Inflammatory macrophage treated with lipopolysaccharide for 1 hour (primary cell): ENCODE measurements at places on chromosomes 12 and 14.

- DNase-seq = no peak
Measured at GRCh38 chr14:24889843-24890242, 160.1 kb downstream of the STXBP6 start.

- no peak for DNase-seq
Measured at GRCh38 chr12:39581592-39581991, 38.0 kb downstream of the ABCD2 start.

DNA sequence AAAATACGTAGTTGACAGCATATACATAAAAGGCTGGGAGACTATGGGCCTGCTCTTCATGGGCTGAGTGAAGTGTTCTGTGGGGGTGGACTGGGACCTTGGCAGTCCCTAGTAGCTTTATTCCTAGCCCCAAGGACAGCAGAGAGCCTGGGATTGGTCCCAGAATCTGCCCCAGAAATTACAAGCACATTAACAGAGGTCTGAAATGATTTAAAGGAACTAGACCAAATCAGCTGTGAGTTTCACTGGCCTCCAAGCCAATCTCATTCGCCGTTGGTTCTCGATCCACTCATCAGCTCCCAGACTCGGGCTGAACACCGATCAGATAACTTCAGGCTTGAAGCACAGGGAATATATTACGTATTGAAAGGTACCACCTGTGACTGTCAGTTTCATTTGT, 77.0 kb upstream of the PSMC1 start:
- DNase-seq = no peak

GRCh38 chr12:118098401-118098800, 5.4 kb downstream of the VSIG10 start:
- no peak for DNase-seq

- peak; percentile 90 for DNase-seq
Measured at GRCh38 chr12:89333564-89334252, 18.6 kb downstream of the DUSP6 start.

DNA sequence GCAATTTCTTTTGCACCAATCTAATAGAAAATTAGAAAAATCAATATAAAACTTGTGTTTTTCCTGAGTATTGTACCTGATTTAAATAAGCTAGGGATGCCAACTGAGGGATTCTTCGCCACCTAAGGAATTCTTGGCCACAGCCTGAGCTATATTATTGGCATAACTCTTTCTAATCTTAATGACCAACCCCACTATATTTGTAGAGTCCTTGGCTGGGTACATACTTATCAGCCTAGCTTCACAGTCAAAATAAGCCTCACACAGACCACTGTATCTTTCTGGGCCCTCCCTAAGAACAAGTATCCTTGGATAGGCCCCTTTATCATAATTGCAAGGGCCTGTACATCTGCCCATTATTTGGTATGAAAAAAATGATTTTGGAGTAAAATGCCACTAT, 247.1 kb downstream of the DUSP6 start:
- DNase-seq = no peak

DNA sequence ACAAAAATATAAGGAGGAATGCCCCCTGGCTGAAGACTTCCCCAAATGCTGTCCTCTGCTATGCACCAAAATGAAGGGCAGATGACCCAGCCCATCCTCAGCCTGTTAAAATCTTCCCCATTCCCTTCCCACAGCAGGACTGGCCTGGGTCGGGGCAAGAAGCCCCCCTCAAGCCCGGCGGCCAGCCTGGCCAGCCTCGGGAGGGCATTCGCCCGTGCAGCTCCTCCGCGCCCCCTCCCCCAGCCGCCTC, 413 bp downstream of the RARG start:
- no peak for DNase-seq

GRCh38 chr14:99831903-99832685, 38.9 kb downstream of the EML1 start:
- DNase-seq = no peak

GRCh38 chr12:3571724-3572123, 80.7 kb downstream of the PRMT8 start:
- no peak for DNase-seq

DNA sequence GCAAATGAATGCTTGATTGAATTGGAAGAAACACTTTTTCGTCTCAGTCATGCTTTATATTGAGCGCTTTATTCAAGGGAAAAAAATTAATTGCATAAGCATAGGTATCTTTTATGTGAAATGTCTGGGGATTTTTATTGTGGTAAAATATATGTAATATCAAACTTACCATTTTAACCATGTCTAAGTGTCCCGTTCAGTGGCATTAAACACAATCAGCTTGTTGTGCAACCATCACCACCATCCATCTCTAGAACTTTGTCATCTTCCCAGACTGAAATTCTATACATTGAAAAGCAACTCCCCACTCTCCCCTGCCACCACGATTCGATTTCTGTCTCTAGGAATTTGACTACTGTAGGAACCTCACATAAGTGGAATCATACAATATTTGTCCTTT, 39.8 kb downstream of the PHLDA1 start:
- no peak for DNase-seq

- no peak for DNase-seq
Measured at GRCh38 chr12:3928538-3929184, 55.5 kb upstream of the PARP11 start.

DNA sequence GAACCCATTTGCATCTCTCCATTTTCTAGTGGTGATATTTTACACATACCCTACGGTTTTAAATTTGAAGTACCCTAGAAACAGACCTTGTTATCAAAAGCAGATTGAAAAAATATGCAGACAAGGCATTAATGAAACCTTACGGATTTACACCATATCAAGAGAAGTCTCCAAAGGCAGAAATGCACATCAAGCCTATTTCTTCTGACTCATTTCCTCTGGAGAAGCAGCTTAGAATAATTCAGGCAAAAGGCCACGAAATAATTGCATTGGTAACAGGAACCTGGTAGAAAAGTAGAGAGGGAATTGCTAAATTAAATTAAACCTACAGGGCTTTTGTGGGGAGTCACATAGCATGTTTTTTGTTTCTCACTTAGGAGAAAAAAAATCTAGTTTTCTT, 34.7 kb downstream of the KICS2 start:
- DNase-seq = peak; percentile 60

DNA sequence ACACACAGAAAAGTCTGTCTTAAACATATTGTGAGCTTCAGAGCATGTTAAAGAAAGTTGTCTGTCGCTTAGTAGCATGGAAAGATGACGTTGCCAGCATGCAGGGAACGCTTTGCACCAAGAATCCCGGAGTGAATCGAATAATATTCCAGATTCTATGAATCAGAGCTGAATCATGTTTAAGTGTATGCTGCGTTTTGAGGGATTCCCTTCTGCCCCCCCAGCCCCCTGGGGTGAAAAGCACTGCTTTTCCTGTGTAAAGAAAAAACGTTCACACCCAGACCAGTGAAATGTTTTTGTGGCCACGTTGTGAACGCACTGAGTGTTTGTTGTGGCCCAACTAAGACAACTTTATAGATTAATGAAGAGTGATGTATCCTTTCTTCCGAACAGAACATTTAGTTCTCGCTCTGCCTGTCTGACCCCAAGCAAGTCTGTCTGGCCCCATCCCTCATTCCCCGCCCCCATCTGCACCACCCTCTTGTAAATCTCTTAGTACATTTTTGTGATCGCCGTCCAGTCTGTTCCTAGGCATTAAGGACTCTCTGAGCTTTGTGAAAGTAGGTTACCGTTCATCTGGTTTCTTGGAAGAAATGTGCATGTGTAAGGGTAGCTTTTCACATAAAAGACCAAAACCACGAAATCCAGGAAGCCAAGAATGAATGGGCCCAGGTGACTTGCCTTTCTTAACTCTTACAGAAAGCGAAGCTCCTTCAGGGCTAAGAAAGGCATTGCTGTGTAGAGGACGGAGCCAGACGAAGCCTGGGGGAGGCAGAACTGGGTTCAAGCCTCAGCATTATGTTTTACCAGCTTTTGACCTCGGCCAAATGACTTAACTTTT, 103.0 kb downstream of the SAMD4A start:
- DNase-seq = no peak

DNA sequence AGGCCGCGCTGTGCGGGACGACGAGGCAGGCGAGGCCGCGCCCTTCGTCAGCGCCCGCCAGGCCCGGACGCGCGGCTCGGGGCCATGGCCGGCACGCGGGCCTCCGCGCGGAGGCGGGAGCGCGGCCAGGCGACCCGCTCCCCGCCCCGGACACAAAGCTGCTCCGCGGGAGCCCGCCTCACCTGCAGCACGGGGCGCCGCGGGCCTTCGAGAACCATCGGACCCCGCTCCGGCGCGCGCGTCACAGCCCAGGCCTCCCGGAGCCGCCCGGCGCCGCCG, 342 bp downstream of the DICER1 start:
- no peak for DNase-seq

DNA sequence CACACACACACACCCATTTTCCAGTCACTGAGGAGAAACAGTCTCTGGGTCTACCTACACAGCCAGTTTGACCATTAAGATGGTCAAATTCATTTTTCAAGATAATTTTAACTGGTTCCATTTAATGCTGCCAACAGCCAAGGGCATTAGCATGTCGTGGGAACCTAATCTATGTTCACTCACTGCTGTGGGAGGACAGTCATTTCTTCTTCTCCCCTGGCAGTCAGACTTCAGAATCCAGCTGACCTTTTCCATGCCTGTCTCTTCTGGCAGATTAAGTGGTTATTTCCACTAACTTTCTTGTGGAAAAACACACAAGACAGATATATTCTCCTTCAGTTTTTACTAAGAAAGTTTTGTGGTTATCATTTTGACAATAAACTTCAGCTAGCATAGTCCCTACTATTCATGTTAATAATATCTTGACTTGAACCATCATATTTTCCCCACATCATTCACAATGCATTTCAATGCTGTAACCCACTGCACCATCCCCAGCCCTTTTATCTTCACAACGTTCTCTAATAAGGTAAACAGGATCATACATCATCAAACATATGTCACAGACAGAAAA, 82.2 kb downstream of the DAD1 start:
- DNase-seq = no peak

DNA sequence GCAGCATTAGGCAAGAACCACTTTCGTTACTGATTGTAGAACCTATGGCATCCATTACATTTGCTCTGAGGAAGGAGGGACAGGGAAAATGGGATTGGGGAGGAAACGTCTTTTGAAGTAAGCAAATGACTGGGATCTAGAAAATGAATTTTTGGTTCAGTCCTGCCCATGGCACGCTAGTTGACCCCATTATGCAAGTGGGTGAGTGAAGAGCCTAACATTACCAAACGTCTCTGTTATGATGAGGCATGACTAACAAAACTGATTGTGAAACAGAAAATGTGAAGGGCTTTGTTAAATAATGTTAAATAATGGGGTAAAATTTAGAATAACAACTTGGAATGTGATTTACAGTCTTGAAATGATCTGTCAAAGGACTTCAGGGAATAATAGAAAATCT, 38.9 kb downstream of the CPSF2 start:
- peak; percentile 75 for DNase-seq

- no peak for DNase-seq
Measured at GRCh38 chr14:49220492-49220891, 365.7 kb downstream of the RPS29 start.

GRCh38 chr14:21108791-21109190, 7.9 kb downstream of the TMEM253 start:
- no peak for DNase-seq

DNA sequence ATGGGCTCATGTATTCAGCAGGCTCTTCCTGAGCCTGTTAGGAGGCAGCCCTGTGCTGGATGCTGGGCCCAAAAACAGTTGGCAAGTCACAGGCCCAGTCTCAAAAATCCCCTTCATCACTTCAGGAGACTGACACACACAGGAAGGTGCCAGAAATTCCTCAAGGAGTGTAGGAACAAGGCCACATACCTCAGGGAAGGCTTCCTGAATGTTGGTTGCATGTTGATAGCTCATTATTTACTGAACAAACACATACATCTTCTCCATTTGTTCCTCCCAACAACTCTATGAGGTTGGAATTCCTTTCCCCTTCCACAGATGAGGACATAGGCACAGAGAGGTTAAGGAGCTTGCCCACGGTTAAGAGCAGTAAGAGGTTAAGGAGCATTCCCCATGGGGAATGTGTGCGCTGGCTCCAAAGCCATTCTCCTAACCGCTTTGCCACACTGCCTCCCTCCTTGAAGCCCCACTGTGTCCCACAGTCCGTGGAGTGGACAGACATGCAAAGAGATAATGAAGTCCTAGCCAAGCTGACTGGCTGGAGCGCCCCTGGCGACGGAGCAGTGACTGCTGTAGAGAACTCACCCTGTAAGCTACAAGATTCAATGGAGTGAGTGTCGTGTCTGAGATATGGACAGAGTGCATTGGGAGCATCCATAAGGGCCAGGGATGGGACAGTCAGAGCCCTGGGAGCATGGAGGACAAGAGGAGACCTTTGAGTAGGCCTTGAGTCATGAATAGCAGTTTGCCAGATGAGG, 3.3 kb downstream of the HHIPL1 start:
- no peak for DNase-seq

- DNase-seq = peak; percentile 66
Measured at GRCh38 chr14:32254952-32255679, 52.0 kb upstream of the RNU6-8 start.

DNA sequence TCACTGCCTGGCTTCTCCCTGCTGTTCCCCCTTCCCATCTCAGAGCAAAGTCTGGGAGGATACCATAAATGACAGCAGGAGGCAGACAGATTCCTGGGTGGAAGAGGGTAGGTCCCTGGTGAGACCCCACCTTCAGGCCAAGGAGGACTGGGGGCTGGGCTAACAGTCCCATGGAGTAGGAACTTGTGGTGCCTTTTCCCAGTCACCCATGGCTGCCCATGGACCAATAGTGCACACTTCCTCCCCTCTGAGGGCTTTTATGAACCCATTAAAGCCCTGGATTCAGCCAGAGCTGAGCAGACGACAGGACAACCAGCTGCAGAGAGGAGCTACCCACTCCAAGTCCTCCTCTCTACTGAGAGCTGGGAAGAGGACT, 36.6 kb upstream of the OR5AU1 start:
- DNase-seq = no peak

- no peak for DNase-seq
Measured at GRCh38 chr12:122117979-122118378, 39.4 kb downstream of the MLXIP start.

GRCh38 chr14:104072586-104072985, 12.9 kb upstream of the ASPG start:
- DNase-seq = no peak

DNA sequence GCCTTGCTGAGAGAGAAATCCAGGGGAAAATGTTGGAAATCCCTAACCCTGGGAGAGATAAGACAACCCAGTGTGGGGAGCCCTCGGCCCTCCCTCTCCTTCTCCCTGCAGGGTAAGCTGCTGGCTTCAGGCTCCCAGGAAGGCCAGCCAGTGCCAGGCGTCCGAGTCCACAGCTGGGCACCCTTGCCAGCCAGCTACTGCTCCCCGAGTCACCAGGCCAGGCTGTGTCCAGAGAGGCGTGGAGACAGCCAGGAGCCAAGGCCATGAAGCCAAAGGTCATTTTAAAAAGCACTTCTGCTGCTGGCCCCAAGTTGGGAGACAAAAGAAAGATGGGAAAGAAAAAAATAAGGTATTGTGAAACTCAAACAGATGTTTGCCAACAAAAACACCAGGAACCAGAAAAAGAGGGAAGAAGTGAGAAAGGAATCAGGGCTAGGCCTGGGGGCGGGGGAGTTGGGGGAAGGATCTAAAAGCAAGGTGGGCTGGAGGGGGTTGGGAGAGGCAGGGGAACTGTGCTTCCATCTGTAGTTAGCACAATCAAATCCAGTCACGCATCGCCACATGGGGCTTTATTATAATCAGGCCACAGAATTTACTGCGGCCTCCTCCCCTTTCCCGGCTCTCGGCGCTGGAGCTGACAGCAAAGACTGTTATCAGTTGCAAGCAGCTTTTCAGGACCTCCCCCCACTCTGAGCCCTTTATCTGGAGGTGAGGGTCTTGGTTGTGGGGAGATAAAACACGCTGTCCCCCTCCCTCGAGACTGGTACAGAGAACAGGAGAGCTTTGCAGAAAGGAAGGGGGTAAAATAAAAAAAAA, 33.5 kb downstream of the RBM19 start:
- DNase-seq = no peak
